ENCODE measurements at places on chromosomes 16 and 17.

GRCh38 chr16:85798901-85799496 lies 345 bp downstream of the EMC8 start:
- DNase-seq, result peak; percentile 32

- no peak for DNase-seq
Measured at GRCh38 chr17:72952641-72953315, 139.7 kb downstream of the SLC39A11 start.

GRCh38 chr16:351804-352520 lies 561 bp downstream of the AXIN1 start:
- no peak for DNase-seq

- no peak for DNase-seq
Measured at GRCh38 chr17:20920815-20921199, 122.0 kb downstream of the USP22 start.

GRCh38 chr16:79593754-79594153 lies 6.8 kb downstream of the MAF start:
- no peak for DNase-seq

- no peak for DNase-seq
Measured at GRCh38 chr17:63682441-63682840, 17.5 kb downstream of the LIMD2 start.

- DNase-seq, result no peak
Measured at GRCh38 chr16:71883168-71883848, 674 bp downstream of the ZNF821 start.

DNA sequence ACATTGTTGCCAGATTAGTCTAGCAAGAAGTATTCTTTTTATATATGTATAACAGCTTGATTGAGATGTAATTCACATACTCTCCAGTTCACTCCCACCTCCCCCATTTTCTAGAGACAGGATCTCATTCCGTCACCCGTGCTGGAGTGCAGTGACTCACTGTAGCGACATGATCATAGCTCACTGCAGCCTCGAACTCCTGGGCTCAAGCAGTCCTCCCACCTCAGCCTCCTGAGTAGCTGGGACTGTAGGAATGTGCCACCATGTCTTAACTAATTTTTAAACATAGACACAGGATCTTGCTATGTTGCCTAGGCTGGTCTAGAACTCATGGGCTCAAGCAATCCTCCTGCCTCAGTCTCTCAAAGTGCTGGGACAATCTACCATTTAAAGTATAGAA lies 3.3 kb upstream of the RSAD1 start:
- no peak for DNase-seq

GRCh38 chr17:17350491-17351355 lies 47.5 kb downstream of the NT5M start:
- DNase-seq, result no peak

DNA sequence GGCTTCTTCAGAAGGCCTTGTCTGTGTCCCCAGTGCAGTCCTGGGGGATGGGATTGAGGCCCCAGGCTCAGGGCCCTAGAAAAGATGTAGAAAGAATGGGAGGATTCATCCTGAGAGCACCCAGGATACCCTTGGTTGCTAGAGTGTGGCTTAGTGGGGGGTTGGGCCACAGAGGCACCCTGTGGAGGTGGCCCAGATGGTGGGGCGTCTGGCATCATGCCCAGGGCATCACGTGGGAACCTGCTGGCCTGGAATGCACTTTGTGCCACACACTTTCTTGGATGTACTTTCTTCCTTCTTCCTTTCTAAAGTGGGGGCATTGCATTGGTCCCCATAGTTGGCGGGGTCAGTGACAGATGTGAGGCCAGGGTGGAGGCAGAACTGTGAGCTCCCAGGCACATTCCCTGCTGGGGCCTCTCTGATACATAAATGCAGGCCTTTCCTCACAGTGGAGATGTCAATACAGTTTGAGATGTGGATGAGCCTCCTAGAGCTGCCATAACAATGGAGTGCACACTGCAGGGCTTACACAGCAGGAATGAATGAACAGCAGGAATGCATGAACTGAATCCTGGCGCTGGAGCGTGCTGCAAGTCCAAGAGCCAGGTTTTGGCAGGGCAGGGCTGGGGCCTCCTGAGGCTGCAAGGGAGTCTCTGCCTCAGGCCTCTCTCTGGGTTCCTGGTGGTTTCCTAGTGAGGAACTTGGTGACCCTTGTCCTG lies 43.3 kb downstream of the MGAT5B start:
- DNase-seq, result no peak

- peak; percentile 67 for DNase-seq
Measured at GRCh38 chr17:60720763-60721531, 43.3 kb downstream of the BCAS3 start.

DNA sequence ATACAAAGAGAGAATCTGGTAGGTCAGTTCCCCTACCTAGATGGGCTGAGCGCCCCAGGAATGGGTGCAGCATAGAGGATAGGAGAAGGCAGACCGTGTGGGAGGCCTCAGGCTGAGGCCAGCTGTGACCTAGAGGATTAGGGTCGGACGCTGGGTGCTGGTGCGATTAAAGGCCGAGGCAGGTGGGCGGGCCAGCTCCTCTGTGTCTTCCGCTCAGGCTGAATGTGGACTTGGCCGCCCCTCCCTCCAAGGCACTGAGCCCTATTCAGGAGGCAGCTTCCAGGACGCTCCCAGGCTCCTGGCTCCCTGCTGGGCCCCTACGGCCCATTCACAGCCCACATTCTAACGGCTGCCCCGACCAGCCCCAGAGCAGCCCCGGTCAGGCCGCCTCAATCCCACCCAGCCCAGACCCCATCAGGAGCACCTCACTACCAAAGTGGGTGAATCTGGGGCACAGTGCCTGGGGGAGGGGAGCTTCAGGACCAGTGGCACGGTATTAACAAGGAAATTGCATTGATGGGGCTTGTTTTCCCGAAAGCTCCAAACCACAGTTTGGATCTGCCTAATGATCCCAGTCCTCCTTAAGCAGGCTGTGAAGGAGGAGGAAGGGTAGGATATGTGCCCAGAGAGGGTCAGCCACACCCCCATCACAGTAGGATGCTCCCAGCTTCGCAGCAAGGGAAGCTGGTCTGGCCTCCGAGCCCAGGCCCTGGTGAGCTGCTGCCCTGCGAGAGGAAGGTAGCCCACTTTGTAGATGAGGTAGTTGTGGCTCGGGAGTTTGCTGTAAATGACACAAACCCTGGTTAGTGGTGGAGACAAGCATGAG lies 14.5 kb downstream of the RHBDL3 start:
- no peak for DNase-seq

- peak; percentile 57 for DNase-seq
Measured at GRCh38 chr17:45228763-45229539, 7.3 kb downstream of the FMNL1 start.

GRCh38 chr16:22141767-22142166 lies 20.5 kb upstream of the SDR42E2 start:
- peak; percentile 19 for DNase-seq

- no peak for DNase-seq
Measured at GRCh38 chr17:16912021-16912962, 59.6 kb downstream of the TNFRSF13B start.

DNA sequence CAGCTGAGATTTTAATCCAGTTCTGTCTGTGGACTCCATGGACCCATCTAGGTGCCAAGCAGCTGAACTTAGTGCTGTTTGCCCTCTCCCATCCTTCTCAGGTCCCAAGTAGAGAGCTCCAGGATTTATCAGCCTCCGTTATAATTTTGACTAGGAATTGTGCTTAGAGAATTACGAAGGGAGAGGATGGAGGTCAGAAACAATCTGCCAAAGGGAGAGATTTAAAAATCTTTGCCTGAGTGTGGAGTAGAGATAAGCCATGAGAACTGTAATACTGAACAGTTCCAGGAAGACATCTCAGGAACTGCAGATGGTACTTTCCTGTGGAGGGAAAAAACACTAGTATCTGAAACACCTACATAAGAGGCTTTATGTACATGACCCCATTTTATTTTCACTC lies 27.0 kb downstream of the CEP95 start:
- DNase-seq, result peak; percentile 71

- DNase-seq, result no peak
Measured at GRCh38 chr17:78623541-78623940, 46.3 kb upstream of the DNAH17 start.

DNA sequence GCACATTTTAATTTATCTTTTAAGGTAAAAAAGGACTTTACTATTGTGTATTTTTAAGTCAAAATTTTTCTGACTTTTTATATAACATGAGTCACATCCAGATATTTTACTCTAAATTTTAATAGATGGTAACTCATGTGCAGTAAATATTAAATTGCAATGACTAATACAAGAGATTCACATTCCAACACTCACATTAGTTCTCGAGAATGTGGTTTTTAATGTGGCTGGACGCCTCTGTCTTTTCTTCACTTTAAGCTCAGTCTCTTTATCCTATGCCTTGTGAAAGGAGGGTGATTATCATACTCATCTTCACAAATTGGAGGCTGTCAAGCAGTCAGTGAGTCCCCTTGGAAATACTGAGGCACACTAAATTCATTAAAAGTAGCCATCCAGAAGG lies 315.6 kb downstream of the HS3ST3B1 start:
- DNase-seq, result no peak

GRCh38 chr17:37541880-37542660 lies 52.4 kb downstream of the DUSP14 start:
- DNase-seq, result no peak

DNA sequence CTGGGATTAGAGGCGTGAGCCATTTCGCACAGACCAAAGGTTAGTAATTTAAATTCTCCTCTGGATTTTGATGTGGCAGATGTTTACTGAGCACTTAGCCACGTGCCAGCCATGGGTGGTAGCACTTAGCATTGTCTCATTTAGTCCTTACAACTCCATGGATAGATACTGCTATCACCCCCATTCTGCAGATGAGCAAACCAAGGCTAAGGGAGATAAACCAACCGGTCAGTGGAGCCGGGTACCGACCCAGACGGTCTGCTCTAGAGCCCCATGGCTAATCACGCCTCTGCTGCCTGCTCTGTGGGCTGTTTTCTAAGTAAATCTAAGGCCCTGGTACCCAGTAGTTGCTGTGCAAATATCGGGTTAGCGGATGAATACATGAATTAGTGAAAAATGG lies 12.6 kb upstream of the ADGRG1 start:
- no peak for DNase-seq

- DNase-seq, result no peak
Measured at GRCh38 chr17:32143527-32143870, 1.2 kb downstream of the RHOT1 start.

DNA sequence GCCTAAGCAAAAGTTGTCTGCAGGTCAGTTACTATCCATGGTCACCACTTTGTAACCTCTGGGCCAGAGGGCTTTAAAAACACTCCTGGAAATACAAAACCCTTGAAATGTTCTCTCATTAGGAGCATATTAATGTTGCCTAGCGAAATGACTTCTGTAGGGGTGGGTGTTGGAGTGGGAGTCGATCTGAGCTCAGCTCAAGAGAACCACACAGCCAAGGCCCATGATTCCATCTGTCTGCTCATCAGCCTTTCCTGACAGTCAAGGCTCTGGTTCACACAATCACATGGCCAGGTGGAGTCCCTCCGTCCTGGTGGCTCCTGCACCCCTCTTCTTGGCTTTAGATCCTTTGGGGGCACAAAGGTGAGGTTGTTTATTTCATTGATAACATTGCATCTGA lies 26.7 kb downstream of the RCVRN start:
- DNase-seq, result no peak

GRCh38 chr16:81779536-81780320 lies 637 bp downstream of the PLCG2 start:
- DNase-seq, result peak; percentile 20

DNA sequence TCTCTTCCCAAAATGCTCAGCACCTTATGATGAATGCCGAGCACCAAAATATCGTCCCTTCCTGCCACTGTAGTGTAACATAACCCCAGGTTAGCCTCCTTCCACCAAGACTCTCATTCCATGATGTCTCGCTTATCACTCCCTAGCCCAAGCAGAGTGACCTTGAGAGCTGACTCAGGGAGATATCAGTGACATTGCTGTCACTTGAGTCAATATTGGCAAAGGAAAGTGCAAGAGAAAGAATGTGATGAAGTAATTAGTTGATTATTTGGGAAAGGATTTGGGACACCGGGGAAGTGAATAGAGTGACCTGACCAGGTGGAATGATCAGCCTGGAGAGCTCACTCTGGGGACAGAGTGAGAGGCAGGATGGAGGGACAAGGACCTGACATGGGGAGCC lies 2.6 kb upstream of the ANKFN1 start:
- no peak for DNase-seq

GRCh38 chr17:16878606-16879005 lies 93.3 kb downstream of the TNFRSF13B start:
- DNase-seq, result no peak

DNA sequence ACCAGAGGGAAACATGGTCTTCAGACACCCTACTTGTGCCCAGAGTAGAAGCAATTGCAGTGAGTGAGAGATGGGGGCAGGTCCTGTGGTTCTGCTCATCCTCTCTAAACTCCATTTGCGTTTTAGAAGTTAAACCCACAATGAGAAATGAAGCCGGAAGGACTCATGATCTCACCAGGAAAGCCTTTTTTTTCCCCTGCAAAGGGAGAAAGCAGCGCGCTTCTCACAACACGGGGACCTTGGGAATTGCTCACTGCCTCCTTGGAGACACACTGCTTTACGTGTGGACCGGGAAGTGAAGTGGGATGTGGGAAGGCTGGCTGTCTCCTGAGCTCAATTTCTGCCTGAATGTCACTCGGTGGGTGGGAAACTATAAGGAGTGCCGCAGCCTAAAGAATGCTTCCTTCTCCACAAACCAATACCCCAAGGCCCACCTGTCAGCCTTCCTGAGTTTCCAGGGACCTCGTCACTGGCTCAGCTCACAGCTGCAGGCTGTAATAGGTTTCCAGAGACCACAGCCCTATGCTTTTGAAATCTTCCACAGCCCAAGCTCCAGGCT lies 365.4 kb downstream of the XYLT1 start:
- DNase-seq, result no peak

DNA sequence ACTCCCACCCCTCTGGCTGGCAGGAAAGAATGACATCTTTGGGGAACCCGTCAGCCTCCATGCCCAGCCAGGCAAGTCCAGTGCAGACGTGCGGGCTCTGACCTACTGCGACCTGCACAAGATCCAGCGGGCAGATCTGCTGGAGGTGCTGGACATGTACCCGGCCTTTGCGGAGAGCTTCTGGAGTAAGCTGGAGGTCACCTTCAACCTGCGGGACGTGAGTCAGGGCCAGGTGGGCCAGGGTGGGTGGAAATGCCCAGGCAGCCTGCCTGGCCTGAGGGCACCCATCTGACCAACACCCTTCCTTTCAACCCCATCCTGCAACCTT lies 8.1 kb upstream of the DCAF7 start:
- no peak for DNase-seq

DNA sequence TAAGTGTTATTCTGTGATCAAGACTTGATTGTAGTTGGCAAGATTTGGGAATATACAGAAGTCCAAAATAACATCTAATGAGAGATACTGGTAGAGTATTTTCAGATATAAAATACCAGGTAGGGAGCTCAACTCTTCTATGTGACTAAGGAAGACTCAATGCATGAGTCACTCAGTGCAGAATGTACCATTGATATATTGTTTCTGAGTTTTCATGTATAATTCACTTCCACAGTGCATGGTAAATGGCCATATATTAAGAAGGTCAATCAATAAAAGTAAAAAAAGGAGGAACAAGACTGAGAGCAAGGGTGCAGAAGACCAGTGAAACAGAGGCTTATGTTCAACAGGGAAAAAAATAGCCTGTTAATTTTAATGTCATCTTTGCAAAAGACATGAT lies 1387.9 kb downstream of the CDH8 start:
- DNase-seq, result no peak
